ENCODE measurements at places on chromosomes 5 and 9.

DNA sequence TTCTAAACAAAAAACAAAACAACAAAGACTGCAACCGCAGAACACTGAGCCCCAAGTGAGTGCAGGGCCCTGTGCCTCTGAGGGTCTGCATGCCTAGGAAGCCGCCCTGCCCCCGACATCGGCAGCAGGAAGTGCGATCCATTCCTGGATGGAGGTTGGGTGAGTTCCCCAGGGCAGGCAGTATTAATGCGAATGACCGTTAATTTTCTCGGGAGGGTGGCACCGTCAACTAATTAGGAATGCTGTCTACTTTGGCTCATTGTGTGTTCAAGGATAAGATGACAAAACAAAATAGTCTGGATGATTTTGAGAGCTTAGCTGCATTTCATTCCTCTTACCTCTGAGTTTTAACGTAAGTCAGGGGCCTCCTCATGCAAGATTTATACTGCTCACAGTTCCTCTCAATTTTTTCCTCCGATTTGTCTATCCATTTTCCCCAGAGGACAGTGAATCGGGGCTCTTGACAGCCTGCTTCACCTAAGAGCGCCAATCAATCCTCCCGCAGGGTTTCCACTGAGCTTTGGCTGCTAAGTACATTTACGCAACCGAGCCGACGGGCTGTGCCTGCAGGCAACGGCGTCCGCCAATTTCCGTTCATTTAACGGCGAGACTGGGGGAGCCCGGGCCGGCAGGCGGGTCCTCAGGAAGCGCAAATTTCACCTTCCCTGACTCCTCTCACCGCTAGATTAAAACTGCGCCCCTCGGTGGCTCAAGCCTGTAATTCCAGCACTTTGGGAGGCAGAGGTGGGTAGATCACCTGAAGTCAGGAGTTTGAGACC lies 2.9 kb upstream of the NXNL2 start:
- DNase-seq, result no peak

GRCh38 chr5:109961751-109962150 lies 272.0 kb downstream of the MAN2A1 start:
- DNase-seq, result no peak

- peak; percentile 36 for DNase-seq
These were observed 47.0 kb upstream of the TGFBR1 start for GRCh38 chr9:99057665-99058625.

- DNase-seq, result no peak
These were observed 329.2 kb upstream of the PRR16 start for GRCh38 chr5:120134944-120135343.

DNA sequence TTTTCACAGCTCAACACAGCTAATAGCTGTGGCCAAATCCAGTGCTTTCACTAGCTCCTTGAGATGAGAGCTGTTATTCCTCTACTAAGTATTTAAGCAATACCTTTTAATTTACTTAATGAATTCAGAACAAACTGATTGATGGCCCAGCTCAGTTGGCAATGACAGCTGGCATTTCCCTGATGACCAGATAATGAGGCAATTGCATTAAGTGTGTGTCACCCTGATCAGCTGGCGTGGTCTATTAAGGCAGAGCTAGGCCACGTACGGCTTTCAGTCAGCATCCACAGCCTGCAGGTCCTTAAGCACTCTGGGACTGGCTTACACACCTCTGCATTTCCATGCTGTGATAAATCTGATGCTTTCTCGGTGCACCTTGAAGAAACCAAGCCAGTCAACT lies 34.4 kb downstream of the TTLL11 start:
- no peak for DNase-seq

DNA sequence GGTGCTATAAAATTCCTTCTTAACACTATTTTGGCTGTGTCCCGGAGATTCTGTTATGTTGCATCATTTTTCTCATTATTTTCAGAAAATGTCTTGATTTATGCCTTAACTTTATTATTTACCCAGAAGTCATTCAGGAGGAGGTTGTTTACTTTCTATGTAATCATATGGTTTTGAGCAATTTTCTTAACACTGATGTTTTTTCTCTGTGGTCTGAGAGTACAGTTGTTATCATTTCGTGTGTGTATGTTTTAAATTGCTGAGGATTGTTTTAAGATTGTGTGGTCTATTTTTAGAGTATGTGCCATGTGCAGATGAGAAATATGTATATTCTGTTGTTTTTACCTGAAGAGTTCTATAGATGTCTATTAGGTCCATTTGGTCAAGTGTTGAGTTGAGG lies 498.1 kb upstream of the ZNF608 start:
- no peak for DNase-seq

- no peak for DNase-seq
These were observed 7.8 kb downstream of the LCP2 start for GRCh38 chr5:170289764-170290163.

GRCh38 chr5:37714756-37715155 lies 125.1 kb downstream of the GDNF start:
- DNase-seq, result no peak

DNA sequence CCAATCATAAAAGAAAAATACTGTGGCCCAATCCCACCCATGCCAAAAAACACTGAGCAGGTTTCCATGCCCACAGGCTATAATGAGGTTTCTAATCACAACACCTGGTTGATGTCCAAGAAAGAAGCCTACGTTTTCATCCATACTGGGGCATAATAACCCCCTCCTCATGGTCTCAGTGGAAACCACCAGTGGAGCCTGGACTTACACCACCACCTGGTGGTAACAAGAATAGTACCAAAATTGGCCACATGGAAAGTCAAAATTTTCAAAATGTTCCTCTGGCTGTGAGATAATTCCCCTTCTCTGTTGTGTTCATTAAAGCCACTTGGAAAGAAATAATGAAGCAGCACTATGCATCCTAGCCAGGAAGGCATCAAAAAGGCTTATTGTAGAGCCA lies 687.3 kb upstream of the ST8SIA4 start:
- no peak for DNase-seq

DNA sequence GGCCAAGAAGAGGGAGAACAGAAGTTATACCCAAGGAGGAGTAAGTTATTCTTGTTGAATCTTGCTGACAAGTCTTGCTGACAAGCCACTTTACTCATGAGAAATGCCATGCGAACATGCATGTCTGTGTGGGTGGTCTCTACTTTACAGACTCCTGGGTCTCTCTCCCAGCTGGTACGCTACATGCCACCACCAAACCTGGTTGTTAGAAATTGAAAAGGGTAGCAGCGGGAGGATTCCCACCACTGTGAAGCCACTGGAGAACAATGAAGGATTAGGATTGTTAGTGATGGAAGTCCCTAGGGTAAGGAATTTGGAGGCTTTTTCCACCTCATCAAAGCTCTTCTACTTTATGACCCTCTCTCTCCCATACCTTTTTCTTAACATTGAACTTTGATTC lies 53.6 kb upstream of the GABRB2 start:
- no peak for DNase-seq

DNA sequence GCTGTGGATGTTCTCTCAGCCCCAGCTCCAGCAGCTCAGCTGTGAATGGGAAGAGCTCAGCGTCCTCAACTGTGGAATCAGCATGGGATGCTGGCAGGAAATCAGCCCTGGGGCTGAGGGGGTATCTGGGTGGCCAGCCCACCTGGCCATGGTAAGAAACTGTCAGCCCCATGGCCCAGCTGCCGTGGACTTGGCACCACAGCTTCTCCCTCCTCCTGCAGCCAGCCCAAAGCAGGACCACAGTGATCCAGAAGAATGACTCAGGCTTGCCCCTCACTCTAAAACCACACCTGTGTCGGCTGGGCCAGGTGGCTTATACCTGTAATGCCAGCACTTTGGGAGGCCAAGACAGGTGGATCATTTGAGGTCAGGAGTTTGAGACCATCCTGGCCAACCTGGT lies 48.0 kb downstream of the SAR1B start:
- no peak for DNase-seq

DNA sequence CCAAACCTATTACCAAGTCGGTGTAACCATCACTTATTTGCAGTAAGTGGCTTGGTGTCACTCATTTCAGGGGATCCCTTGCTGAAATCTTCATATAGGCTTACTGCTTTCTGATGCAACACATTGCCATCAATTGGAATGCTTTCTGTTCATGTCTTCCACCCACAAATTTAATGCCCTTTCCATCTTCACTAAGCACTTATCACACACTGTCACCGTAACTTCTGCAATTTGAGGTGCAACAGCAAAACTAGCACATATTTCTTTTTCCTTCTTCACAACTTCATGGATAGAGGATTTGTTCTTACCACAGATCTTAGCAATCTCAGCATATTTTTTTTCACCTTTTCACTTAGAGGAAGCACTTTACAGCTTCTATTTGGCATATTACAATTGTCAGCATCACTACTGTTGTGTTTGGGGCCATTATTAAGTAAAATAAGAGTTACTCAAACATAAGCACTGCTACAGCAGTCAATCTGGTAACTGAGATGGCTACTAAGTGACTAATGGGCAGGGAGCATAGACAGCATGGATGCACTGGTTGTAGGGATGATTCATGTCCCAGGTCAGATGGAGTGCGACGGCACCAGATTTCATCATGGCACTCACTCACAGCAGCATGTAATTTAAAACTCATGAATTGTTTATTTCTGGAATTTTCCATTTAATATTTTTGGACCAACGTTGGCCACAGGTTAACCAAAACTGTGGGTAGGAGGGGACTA lies 70.1 kb downstream of the PIP5K1B start:
- no peak for DNase-seq

DNA sequence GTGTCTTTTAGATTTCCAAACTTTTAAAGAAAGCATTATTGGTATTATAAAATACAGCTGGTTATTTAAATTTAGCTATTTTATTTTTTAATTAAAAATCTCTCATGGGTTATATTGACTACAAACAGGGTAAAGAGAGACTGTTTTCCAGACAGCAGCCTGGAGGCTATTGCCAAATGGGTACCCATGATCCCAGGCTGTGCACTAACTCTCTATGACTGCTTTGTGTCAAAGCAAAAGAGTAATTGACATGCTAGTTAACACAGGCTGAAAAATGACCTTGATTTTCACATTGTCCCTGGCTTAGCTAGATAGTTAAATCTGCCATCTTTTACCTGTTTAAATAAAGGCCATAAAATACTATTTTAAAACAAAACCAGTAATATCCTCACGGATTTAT lies 589.7 kb downstream of the ANXA1 start:
- no peak for DNase-seq

DNA sequence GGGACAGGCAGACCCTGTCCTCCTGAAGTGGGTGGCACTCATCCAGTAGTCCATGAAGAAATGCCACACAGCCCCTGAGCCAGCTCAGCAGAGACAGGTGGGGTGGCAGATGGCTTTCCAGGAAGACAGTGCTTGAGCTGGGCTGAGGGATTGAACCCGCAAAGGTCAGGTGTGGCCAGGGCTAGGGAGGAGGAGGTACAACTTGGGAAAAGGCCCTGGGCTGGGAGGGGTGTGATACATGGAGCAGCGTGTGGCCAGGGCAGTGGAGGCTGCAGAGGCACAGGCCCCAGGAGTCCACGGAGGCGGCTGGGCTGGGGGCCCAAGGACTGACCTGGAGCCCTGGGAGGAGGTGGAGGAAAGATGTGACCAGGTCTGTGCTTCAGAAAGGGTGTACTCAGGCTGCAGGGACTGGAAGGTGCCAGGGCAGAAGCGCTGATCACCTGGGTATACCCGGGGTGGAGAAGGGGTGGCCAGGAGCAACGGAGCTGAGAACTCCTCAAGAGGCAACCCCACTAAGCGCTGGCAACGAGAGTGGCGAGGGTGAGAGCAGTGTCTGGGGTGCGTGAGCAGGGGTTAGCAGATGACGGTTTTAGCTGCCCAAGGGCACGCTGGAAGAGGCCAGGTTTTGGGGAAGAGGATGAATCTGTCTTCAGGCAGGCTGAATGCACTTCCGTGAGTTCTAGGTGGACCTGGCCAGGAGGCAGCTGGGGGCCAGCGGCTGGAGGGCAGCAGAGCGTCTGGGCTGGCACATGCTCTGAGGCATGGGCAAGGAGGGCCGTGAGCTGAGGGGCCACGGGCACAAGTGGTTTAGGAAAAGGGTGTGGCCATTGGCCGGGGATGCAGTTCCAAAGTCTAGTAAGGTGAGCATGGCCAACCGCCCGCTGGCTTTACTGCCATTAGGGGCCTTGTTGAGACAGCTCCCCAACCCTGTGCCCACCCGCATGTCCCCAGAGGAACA lies 3.9 kb upstream of the RABL6 start:
- no peak for DNase-seq

DNA sequence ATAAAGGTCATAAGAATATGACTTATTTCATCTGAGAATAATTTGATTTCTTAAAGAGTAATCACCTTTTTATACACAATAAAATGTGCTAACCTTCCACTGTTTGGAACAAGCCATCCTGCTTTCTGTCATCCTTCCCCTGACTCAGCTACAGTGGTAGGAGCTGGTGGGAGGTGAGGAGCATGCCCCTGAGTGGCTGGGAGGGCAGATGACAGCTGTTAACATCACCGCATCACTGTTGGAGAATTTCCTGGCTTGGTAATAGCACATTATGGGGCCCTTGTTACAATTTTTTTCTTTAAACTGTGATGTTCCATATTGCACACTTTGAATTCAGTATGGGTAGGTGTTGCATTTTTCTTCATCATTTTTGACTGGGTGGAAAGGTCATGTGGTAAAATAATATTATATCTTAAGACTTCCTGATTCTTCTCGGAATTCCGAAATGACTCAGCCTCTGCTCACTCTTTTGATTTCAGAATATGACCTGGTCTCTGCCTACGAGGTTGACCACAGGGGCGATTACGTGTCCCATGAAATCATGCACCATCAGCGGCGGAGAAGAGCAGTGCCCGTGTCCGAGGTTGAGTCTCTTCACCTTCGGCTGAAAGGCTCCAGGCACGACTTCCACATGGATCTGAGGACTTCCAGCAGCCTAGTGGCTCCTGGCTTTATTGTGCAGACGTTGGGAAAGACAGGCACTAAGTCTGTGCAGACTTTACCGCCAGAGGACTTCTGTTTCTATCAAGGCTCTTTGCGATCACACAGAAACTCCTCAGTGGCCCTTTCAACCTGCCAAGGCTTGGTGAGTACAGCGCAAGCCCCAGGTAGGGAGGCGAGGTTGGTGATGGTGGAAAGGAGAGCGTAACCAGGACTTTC lies 5.8 kb downstream of the ADAMTS16 start:
- no peak for DNase-seq

DNA sequence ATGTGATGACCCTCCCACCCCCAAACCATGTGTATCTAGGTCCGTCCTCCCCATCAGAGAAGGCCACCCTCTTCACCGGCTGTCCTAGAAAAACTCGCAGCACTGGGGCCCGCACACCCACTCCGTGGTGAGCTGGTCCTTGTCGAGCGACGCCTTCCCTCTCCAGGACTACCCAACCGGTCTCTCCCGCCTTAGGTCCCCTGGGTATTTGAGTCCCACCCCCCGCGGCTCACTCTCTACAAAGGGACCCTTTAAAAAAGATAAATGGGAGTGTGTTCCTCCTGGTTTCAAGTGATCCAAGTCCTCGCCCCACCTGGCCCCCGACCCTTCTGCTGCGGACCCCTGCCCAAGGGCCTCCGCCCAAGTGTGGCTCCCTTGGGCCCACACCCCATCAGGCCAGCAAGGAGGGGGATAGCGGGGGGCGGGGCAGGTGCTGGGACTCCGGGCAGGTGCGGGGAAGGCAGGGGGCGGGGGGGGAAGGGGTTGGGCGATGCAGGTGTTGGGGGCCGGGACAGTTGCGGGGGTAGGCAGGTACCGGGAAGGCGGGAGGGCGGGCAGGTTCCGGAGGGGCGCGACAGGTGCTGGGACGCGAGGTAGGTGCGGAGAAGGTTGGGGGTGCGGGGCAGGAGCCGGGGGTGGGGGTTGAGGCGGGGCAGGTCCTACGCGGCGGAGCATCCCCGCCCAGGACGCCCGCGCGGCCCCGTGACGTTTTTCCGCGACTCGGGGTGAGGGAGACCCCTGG lies 970 bp upstream of the ARRDC1 start:
- no peak for DNase-seq

- no peak for DNase-seq
These were observed 228.9 kb downstream of the KIAA0825 start for GRCh38 chr5:94389515-94389899.

Data from AG08396 (cell line).